AG09319 (cell line): ENCODE measurements at places on chromosomes 6 and 20.
A peak's percentile ranks its signal among the peaks of the same experiment; 100 is the strongest.

DNA sequence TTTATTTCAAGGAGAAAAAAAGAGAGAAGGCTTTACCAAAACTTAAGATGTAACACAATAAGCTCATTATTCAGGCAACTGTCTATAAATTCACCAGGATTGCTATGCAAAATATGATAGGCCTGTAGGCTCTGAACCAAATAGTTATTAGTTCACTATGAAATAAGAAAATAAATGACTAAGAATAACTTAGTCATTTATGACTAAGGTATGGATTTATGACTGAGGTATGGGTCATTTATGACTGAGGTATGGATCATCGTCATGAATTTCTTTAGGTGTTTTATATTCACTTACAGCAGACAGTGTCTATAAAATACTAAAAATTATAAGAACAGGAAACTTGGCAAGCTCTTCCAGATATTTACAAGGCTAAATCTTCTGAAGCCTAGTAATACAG lies 52.1 kb upstream of the SNX9 start:
- DNase-seq: no peak

DNA sequence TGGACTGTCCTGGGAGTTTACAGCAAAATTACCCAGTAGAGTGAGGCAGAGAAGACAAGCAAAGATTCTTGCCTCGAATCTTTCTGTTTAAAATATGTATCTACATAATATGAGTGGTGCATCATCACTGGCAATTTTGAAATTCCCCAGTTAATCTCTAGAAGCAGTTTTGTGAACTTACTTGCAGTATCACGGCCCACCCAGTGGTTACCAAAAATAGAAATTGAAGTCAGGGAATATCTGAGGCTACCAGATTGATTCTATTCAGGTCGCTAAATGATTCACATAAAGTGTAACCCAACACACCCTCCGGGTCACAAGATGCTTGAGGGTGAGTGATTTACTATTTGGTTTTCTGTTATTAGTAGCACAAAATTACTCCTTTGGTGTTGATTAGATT lies 111.9 kb downstream of the PPP1R14C start:
- DNase-seq: no peak

DNA sequence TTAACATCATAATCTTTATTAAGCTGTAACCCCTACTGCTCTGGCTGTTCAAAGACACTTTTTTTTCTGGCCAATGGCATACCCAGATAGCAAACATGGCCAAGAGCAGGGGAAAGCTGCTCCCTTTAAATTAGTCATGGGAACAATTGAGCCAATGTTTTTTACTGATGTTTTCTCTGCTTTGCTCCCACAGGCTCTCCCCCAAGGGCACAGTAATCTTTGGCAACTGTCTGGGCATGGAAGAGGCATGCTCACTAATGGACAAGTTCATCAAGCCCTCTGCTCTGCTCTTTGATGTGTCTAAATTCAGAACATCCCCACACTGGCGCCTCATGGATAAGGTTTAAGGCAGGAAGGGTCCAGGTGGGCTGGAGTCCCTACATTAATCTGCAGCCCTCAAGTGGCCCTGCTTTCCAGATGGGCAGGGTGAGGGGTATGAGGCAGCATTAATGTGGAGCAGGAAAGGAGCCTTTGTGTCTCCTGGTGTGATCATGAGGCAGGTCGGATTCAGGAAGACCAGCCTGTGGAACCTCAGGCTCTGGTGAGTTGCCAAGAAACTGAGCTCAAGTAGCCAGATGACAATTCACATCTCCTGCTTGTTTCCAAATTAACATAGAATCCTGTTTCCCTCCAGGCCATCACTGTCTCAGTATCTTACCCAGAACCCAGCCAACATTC lies 227.0 kb upstream of the CST7 start:
- no peak for DNase-seq

- no peak for DNase-seq
These were observed 243.1 kb downstream of the LRFN2 start for GRCh38 chr6:40343877-40344565.

GRCh38 chr6:36019167-36019566 lies 5.3 kb downstream of the SLC26A8 start:
- no peak for DNase-seq

DNA sequence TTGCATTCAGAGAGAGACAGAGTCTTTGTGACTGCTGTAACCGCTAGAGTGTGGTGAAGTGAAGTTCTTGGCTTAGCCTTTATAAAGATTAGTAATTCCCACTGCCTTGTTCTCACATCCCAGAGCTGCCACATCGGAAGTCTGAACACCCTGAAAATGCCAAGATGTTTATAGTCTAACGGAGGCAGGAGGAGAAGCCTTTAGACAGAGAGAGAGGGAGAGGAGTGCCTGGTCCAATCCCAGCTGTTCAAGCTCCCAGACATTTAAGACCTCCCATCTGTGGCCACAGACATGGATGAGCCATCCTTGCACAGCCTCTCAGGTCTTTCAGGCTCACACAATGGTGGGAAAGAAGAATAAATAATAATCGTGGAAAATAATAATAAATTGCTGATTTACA lies 1422.8 kb upstream of the EYS start:
- DNase-seq: no peak

- no peak for DNase-seq
These were observed 10.6 kb upstream of the FAM110A start for GRCh38 chr20:822651-823573.

- peak; percentile 3 for DNase-seq
These were observed 50.5 kb upstream of the ENPP5 start for GRCh38 chr6:46221222-46221793.

DNA sequence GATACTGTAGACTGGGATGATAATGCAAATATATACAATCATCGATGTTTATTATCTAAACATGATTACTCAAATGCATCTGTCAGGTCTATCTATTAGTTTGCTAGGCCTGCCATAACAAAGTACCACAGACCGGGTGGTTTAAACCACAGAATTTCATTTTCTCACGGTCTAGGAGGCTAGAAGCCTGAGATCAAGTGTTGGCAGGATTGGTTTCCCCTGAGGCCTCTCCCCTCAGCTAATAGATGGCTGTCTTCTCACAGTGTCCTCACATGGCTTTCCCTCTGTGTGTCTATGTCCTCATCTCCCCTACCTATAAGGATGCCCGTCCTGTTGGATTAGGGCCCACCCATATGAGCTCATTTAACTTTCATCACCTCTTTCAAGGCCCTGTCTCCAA lies 512.6 kb upstream of the SLC35B3 start:
- DNase-seq: no peak

DNA sequence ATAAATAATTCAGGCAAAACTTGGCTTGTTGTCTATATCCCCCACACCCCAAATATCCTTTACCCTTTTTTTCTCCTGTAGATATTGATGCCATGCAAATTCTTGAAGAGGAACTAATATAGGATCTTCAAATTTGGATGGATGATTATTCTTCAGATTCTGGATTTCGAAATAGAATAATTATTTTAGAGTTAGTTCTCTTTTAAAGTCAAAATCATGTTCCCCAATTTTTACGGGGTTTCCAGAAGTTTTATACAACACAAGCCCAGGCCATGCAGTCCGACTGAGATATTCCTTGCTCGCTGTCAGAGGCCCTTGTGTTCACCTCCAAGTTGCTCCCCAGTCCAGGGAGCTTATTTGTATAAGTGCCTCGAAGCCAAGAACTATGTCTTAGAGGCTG lies 4.4 kb downstream of the PPIL6 start:
- DNase-seq: no peak

DNA sequence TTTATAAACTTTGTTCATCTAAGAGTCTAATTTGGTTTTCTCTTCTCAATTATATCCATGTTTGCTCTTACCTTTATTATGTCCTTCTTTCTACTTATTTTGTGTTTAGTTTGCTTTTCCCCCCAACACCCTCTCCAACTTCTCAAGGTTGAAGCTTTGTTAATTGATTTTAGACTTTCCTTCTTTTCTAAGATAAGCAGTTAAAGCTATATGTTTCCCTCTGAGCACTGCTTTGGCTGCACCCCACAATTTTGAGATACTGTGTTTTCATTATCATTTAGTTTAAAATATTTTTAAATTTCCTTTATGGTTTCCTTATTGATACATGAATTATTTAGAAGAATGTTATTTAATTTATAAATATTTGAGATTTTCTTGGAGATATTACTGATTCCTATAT lies 13.9 kb upstream of the BEND6 start:
- DNase-seq: no peak

- DNase-seq: peak; percentile 29
These were observed 28.9 kb downstream of the STX7 start for GRCh38 chr6:132483779-132484679.

DNA sequence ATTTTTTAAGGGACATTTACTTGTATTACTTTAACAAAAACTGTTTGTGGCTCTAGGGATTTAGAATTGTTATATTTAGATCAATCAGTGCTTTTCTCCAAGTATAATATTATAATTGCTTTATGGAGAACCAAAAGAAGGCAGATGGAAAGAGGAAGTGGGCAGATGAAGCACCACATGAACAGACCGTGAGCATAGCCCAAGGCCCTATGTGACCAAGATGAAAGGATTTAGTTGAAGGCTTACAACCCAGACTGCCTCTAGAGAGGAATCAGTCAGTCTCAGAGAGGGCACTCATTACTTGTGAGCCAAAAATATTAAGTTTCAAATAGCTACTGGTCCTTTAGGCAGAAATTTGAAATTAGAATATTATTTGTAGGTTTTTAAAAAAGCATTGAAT lies 102.3 kb upstream of the IMPG1 start:
- DNase-seq: no peak

DNA sequence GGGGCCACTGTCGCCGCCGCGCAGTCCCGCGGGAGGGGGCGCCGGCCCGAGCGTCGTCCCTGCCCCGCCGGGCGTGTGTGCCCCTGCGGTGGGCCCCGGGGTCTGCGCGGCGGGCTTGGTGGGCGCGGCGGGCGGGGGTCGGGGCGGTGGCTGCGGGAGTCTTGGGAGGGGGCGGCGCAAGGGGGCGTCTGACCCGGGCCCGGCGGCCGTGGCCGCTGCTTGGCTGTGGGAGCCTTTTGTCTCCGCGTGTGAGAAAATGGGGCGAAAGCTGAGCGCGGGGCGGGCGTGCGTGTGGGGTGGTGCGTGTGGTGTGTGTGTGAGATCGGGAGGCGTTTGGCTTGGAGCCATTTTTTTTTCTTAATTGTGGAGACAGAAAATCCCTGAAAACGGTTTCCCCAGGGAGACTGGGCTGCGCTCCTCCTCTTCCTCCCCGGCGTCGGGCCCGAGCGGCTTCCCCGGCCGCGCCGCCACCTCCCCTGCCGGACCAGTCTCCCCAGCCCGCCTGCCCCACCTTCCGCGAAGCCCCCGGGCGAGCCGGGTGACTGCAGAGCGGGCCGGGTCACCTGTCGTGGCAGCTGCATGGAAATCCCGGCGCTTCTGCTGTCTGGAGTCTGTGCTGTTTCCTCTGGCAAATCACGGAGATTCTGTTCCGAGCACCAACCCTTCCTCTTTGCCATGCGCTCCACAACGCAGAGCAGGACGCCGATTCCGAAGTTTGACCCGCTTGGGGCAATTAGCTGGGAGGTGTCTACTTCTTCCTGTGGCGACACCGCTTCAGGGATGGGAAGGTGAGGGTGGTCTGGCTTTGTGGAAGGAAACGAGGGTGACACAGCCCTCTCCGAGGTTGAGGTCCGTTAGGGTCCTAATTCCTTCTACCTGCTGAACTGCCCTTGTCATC lies 64.4 kb downstream of the GTF2H5 start:
- DNase-seq: peak; percentile 37

DNA sequence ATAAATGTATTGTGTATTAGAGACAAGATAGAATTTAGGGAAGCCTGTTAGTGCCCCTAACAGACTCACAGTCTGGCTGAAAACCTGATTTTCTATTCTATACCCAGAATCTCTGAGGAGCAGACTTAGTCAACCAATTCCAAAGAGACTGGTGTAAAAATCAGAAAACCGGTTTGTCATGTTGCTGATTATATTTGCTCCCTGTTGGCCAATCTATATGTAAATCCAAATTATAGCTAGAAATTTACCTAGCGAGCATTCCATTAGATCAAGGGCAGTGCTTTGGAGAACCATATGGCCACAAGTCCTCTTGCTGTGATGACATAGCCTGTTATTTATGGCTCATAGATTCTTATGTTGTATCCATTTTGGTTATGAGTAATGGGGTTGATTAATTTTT lies 4.8 kb downstream of the NFYA start:
- no peak for DNase-seq

GRCh38 chr6:170575250-170575649 lies 9.2 kb downstream of the PDCD2 start:
- no peak for DNase-seq

GRCh38 chr20:56343861-56344381 lies 14.9 kb upstream of the FAM210B start:
- DNase-seq: no peak

GRCh38 chr6:140684776-140685550 lies 1310.5 kb upstream of the CITED2 start:
- no peak for DNase-seq

- no peak for DNase-seq
These were observed 35.9 kb upstream of the LTV1 start for GRCh38 chr6:143807103-143807772.
